ENCODE measurements at places on chromosomes 6 and 20.

GRCh38 chr6:168411793-168412192, 29.2 kb upstream of the SMOC2 start:
- DNase-seq = no peak

DNA sequence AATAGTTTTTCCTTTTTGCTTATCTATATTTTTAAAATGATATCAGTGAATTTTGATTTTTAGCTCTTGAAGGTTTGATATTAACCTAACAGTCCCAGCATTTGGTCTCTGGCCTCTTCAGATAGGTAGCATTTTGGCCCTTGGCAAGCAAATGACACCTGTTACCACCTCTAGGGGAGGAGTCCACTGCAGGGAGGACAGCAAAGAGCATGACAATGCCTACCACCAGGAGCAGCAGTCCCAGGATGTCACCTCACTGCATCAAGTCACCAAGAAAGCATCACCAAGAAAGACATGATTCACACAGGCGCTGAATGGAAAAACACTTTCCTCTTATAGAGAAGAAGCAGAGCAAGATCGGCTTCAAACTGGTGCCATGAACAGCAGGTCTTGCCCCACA, 224.3 kb downstream of the UBE3D start:
- no peak for DNase-seq

DNA sequence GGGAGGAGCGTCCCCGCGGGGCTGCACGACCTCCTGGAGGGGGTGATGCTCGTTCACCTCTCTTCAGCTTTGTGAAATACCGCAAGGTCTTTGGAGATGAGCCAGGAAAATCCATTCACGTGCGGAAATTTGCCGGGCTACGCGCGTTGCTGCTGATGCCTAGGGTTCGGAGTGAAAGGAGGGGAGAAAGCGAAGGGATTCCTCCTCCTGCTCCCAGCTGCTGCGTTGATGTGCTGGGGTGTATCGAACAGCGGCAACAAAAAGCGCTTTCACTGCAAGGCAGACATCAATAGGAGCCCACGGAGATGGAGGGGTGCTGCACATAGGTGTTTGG, 391 bp upstream of the B3GAT2 start:
- no peak for DNase-seq

DNA sequence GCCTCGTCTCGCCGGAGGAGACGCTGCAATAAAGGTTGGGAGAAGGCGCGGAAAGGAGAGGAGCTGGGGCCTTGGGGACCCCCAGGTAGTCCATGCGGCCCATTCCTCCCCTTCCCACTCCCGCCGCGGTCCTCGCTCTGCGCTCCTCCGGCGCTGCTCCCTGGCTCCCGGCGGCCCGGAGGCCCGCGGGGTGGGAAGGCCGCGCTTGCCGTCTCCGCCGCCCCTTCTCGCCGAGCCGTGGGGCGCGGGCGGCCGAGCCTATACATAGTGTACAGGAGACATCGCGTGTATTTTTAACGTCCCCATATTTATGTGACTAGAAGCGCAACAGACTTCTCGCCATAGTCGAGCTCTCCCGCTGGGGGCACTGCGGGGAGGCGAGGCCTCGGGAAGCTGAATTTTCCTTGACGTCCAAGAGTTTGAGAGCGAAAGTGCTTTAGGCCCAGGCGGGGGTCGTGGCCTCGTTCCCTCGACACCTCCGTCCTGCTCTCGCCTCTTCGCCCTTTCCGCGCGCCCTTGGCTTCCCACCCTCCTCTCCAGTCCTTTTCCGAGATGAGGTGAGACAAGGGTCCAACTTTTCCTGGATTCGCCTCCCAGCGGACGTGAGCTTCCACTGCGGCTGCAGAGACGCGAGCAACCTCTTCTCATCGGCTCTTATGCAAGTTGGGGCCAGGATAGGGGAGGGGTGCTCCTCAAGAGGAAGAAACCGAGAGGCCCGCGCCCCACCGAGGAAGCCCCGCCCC, 29.0 kb downstream of the SLC12A5 start:
- DNase-seq = no peak

GRCh38 chr6:135329851-135330803, 149.0 kb downstream of the MYB start:
- DNase-seq = no peak

DNA sequence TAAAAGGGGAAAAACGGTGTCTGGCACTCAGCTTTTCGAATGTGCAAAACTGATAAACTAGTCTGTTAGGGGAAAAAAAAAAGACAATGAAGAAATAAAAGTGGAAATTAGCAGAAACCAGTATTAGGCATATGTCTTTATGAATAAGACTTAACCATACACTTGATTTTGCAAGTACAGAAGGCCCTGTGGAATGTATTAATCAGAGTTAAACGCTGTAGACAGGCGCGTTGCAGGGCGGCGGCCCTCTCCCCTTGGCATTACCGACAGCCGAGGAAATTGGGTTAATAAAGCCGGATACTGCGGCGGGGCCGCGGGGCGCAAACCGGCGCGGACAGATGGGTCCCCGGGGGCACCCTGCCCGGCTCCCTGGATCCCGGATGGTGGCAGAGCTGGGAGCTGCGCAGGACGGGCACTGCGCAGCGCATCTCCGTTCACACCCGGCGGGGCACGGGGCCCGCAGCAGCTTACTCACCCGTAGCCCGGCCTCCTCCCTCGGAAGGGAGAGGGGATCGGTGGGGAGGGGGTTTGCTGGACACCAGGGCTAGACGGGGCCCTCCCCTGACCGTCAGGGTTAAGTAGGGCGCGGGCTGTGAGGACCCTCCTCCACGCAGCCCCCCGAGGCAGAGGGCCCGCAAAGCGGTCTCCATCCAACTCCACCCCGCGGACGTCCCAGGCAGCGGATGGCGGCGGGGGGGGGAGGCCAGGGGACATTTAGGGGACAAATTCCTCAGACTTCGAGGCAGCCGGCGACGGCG, 2.0 kb downstream of the BHLHE23 start:
- DNase-seq = no peak

DNA sequence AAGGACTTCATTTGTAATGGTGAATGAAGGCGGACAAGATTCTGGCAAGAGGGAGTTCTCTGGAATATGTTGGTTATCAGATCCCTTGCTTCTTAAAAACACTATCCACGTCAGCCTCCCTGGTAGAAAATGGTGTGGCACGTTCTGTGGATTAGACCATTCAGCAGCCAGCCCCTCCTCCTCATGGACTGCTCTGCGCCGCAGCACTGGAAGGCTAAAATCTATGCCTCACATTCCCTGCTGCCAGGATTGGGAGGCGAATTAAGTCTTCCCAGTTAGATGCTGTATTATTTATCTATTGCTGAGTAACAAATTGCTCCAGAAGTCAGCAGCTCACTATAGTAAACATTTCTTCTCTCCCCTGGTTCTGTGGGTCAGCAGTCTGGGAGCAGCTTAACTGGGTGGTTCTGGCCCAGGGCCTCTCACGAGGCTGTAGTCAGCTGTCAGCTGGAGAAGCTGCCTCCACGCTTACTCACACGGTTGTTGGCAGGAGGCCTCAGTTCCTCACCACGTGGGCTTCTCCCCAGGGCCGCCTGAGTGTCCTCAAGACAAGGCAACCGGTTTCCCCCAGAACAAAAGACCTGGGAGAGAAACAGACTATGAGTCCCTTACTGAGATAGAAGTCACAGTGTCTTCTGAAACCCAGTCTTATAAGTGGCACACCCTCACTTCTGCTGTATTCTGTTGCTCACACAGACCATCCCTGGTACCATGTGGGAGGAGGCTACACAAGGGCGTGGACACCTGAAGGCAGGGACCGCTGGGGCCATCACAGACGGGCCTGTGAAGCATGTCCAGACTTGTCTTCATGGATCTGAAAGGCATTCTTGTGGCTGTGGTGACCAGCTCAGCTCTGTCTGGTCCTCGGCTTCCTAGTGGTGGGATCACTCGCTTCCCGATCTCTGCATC, 101.0 kb downstream of the NRN1 start:
- no peak for DNase-seq

GRCh38 chr6:143213859-143214376, 153.2 kb downstream of the AIG1 start:
- no peak for DNase-seq

- no peak for DNase-seq
Measured at GRCh38 chr6:137893726-137894125, 26.7 kb downstream of the TNFAIP3 start.

DNA sequence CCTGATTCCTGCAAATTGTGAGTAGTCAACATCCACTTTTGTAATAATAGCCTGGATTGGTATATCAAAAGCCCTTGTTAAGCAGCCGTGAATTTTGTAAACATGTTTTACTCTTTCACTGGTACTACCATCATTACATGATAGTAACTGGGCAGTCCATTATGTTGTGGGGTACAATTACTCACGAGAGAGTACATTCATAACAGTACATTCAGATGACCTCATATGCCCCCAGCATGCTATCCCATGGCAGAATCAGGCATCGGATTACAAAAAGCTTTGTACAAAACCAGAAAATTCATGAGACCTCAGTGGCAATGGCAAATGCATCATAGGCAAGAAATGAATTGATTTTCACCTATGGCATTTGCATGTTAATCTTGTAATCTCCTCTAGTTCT, 166.2 kb downstream of the EPM2A start:
- DNase-seq = no peak
